Naive B cell (primary cell): ENCODE measurements at places on chromosomes 1 and 21. TPM values are rescaled to one million over a fixed set of nuclear protein-coding genes. Genes with fewer than 3 reads are reported as not detected.

DNA sequence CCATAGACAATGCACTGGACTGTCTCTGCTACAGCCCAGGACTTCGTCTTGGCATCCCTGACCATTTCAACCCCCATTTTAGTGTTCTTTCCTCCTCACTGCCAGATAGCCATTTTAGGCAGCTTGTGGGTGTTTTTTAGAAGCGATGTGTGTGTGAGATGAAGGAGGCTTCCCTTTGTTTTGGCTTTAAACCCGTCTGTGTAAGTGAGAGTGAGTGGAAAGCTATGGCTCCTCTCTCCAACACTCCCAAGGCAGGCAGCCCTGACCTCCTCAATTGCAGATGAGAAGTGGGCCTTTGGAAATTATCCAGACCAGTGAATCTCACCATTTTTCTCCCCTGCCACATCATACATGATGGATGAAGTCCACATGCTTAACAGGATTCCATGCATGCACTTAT, 70.3 kb upstream of the PGBD5 start:
- no peak for DNase-seq
- no peaks in the 10 kb centered on the region for H3K4me1 ChIP-seq
- no peaks in the 10 kb centered on the region for H3K36me3 ChIP-seq
- H3K27ac ChIP-seq, result no peak overlapping the region
- H3K4me3 ChIP-seq, result no peak overlapping the region

- peaks cover 22% of the 10 kb centered on the region for H3K36me3 ChIP-seq
- peaks cover 56% of the 10 kb centered on the region for H3K4me1 ChIP-seq
Observed at GRCh38 chr21:33022828-33023573, 2.7 kb upstream of the OLIG2 start.

DNA sequence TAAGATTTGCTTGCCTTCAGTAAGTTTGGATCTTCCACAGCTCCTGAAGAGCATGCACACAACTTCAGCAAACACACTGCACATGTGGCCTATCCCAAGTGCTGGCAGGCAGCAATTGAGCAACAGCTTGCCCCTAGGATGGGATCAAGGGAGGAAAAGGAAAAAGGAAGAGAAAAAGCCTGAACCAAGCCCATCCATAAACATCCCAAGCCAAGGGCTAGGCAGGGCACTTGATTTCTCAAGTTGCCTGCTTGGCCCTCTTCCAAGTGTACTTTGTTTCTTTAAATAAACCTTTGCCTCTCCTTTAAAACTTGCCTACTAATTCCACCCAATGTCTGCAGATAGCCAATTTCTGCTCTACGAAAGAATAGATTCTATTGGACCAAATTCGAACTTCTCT, 49.0 kb upstream of the OLFM3 start:
- H3K4me1 ChIP-seq, result no peaks in the 10 kb centered on the region
- H3K27me3 ChIP-seq, result no peaks in the 10 kb centered on the region
- H3K36me3 ChIP-seq, result no peaks in the 10 kb centered on the region
- no peak for DNase-seq
- no peak overlapping the region for H3K4me3 ChIP-seq

- peaks cover 11% of the 10 kb centered on the region for H3K27me3 ChIP-seq
- H3K4me1 ChIP-seq, result peaks cover 22% of the 10 kb centered on the region
- H3K4me3 ChIP-seq, result no peak overlapping the region
- no peak overlapping the region for H3K27ac ChIP-seq
- no peaks in the 10 kb centered on the region for H3K36me3 ChIP-seq
Observed at GRCh38 chr1:68361346-68361910, 88.3 kb downstream of the RPE65 start.

DNA sequence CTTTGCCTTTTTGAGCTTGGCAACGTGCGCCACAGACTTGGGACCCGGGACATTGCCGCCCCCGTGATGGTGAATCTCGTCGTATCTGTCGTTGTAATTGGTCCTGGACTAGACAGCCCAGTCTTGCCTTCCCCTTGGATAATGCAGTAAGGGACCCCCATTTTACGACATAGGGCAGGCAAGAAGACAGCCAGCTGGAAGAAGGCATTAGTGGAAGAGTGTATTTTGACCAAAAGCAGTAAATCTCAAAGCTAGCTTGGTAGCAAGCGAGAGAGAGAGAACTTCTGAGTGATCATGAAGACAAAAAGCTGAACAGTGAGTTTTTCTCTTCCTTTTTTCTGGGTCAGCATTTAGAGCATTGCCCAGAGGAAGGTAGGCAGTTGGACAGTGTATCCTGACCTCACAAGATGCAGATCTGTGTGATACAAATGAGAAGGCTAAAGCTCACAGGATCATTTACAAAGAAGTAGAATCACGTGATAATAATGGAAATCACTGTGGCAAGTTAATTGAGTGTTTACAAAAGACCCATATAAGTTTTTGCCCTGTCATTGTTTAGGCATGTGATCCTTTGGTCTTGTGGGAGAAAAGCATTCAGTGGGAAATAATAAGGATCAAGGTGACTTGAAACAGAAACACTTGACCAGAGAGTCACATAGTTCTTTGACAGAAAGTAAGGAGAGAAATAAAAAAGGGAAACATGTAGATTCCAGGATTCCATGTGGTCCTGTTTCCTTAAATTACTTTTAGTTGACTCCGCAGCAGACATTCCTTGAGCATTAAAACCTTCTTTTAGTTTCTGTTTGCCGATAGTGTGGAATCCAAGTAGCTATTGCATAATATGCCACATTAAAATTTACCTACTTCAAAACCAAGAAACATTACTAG, 66.3 kb downstream of the CNST start:
- no peaks in the 10 kb centered on the region for H3K27me3 ChIP-seq
- peaks cover 10% of the 10 kb centered on the region for H3K36me3 ChIP-seq
- H3K27ac ChIP-seq, result peak overlapping the region; percentile 36
- H3K4me1 ChIP-seq, result peaks cover 8% of the 10 kb centered on the region

DNA sequence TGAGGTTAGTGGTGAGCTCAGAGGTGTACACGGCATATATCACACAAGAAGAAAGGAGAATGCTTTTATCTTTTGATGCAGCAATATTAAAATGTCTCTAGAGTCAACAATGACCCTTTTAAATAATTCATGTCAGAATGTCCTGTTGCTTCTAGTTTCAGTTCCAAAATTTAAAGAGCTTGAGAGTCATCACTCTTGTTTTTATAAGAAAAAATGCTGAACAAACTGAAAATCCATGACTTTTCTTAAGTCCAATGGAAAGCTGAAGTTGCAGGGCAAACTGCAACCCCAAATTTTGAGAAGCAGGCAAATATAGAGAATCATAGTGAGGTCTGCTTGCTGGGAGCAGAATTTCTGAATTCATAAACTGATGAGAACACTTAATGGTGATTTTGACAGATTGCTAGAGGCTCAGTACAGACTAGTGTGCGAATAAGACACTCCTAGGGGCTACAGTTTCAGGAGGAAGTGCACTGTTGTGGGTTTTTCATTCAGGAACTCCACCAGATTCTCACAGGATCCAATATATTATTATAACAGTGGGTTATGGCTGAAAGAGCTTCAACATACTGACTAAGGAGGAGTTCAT, 135.1 kb downstream of the CLIC6 start:
- H3K4me1 ChIP-seq, result peaks cover 16% of the 10 kb centered on the region
- DNase-seq, result no peak
- no peaks in the 10 kb centered on the region for H3K27me3 ChIP-seq
- no peak overlapping the region for H3K27ac ChIP-seq

The HTR6 gene
- not detected for polyA plus RNA-seq

The LRRC3 gene
- 0.74 TPM for polyA plus RNA-seq

GRCh38 chr21:20301395-20301794, 696.8 kb upstream of the NCAM2 start:
- H3K27me3 ChIP-seq, result no peaks in the 10 kb centered on the region
- H3K4me1 ChIP-seq, result no peaks in the 10 kb centered on the region
- no peaks in the 10 kb centered on the region for H3K36me3 ChIP-seq
- DNase-seq, result no peak
- no peak overlapping the region for H3K4me3 ChIP-seq

- no peak overlapping the region for H3K4me3 ChIP-seq
- DNase-seq, result no peak
- H3K4me1 ChIP-seq, result no peaks in the 10 kb centered on the region
- no peaks in the 10 kb centered on the region for H3K36me3 ChIP-seq
Observed at GRCh38 chr1:228471762-228472398, 15.3 kb upstream of the RNF187 start.

DNA sequence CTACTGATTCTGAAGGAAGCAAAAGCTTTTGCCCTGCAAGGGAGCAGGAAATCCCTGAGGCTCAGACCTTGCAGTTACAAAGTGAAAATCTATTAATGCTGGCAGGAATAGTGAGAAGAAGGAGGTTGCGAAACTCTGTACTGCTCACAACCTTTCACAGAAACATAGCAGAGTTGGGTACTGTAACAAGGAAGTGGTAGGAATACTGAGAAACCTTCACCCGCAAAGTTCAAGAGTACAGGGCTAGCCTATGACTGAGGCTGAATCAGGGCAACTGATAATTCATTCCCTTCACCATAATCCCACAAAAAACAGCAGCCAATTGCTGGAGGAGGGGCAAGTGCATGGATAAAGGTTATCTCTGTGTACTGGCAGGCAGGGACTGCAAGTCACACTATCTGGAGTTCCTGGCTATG, 23.9 kb upstream of the KCTD3 start:
- peaks cover 11% of the 10 kb centered on the region for H3K27me3 ChIP-seq
- H3K36me3 ChIP-seq, result no peaks in the 10 kb centered on the region
- no peak for DNase-seq
- no peak overlapping the region for H3K4me3 ChIP-seq
- H3K27ac ChIP-seq, result no peak overlapping the region

The ELOA gene
- polyA plus RNA-seq, result 15.5 TPM

DNA sequence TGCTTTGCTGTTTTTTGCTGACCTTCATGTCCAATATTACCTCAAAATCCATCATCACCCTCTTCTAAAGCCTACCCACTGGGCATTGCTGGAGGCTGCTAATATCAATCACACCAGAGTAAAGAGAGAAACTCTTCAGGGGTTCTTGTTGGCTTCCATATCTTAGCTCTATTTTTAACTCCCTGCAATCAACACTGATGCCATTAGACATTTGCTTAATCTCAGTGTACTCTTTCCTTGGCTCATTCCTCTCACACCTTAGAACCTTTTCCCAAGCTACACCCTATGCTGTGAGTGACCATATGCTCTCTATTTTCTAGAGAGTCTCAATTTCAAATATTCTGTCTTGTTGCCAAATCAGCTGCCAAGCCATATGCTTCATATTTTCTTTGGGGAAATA, 40.6 kb upstream of the RABGAP1L start:
- DNase-seq, result no peak
- H3K4me1 ChIP-seq, result no peaks in the 10 kb centered on the region
- H3K27ac ChIP-seq, result no peak overlapping the region

DNA sequence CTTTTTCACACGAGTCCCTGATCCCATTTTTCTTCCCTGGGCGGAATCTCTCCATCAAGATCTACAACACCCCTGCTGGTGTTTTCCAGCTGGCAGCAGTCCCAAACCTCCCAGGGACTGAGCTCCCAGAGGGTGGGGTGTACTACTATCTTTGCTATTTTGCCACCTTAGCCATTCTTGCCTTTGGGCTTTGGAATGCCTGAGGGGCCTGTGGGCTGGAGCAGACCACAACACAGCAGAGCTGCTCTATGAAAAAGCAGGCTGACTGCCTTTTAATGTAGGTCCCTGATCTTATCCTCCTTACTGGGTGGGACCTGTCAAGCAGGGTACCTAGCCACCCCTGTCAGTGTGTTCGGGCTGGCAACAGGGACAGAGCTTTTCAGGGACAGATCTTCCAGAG, 91.9 kb downstream of the KCNT2 start:
- no peak overlapping the region for H3K4me3 ChIP-seq
- no peak for DNase-seq
- H3K4me1 ChIP-seq, result no peaks in the 10 kb centered on the region

DNA sequence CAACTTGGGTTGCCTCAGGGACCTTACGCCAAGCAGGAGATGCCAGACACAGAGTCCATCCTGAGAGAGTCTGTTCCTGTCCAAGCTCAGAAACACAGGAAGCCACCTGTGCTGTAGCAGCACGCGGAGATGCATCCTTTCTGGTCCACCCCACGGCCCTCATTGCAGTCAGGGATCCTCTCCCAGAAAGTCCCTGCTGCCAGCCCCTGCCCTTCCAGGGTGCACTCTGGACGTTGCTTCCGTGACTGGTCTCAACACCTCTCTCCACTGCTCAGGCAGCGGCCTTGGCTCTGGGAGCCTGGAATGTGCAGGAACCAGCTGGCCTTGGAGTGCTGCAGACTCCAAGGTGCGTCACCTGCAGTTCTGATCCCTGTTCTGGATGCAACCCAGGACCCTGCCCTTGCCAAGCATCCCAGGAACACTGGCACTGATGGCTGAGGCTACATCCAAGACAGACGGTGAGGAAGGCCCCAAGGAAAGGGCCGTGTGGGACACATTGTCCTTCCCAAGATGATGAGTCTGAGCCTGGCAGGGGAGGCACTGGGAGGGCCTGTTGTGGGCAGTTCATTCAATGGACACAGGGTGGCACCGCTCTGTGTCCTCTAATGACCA, 21.7 kb upstream of the COL6A1 start:
- H3K27ac ChIP-seq, result no peak overlapping the region
- H3K27me3 ChIP-seq, result peaks cover 55% of the 10 kb centered on the region
- H3K4me3 ChIP-seq, result no peak overlapping the region
- no peak for DNase-seq
- no peaks in the 10 kb centered on the region for H3K4me1 ChIP-seq

- no peak overlapping the region for H3K27ac ChIP-seq
- H3K27me3 ChIP-seq, result no peaks in the 10 kb centered on the region
- H3K36me3 ChIP-seq, result peaks cover 22% of the 10 kb centered on the region
- DNase-seq, result no peak
- H3K4me1 ChIP-seq, result no peaks in the 10 kb centered on the region
Observed at GRCh38 chr1:193251950-193252349, 65.5 kb upstream of the B3GALT2 start.

GRCh38 chr1:199976496-199977144, 50.9 kb upstream of the NR5A2 start:
- no peak overlapping the region for H3K4me3 ChIP-seq
- peaks cover 60% of the 10 kb centered on the region for H3K27me3 ChIP-seq
- H3K27ac ChIP-seq, result peak overlapping the region; percentile 72
- H3K4me1 ChIP-seq, result peaks cover 16% of the 10 kb centered on the region
- H3K36me3 ChIP-seq, result no peaks in the 10 kb centered on the region

The KCNT2 gene
- not detected for polyA plus RNA-seq

DNA sequence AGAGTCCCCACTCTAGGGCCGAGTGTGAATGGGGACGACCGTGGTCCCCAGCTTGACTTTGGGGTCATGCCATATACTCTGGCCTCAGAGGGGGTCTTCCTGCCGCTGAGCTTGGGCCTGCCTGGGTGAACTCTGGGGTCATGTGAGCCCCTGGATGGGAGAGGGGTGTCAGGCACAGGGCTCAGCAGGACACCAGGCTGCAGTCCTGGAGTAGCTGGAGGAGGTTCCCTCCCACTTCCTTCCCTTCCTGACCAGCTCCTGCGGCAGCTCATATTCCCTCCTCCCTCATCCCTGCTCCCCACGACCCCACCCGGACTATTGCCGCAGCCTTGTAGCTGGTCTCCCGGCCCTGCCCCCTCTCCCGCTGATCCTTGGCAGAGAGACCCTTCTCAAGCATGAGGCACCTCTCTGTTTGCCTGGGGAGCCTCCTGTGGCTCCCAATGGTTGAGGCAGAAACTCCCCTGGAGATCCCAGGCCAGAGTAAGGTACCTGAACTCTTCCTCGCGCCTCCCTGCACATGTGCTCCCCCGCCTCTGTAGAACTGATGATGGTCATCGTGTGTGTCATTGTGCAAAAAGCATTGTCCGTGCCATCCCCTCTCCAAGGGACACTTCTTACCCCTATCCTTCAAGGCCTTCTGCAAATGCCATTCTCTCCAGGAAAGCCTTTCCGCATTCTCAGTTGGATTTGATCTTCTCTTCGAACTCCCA, 1.8 kb downstream of the TNFRSF1B start:
- H3K27me3 ChIP-seq, result no peaks in the 10 kb centered on the region
- peak overlapping the region; percentile 97 for H3K4me3 ChIP-seq
- no peak for DNase-seq
